ENCODE measurements at places on chromosomes 6 and 20.

DNA sequence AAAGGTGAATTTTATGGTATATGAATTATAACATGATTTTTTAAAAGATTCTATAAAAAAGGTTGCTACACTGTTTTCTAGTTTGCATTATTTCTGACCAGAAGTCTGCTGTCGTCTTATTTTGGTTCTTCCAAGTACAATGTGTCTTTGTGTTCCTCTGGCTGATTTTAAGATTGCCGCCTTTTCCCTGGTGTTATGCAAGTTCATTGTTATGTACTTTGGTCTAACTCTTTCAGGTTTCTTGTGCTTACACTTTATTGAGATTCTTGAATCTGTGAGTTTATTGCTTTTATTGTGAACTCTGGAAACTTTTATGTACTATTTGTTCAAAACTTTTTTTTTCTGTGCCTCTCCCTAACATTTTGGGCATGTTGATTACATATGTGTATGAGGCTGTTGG, 109.8 kb downstream of the RFX6 start:
- no peak for DNase-seq
- H3K27me3 ChIP-seq: peaks cover 3% of the 10 kb centered on the region
- no peaks in the 10 kb centered on the region for H3K4me1 ChIP-seq
- no peak overlapping the region for H3K4me3 ChIP-seq
- no peak overlapping the region for H3K27ac ChIP-seq

GRCh38 chr20:57308451-57309271, 20.9 kb upstream of the SPO11 start:
- H3K27ac ChIP-seq: no peak overlapping the region
- H3K36me3 ChIP-seq: no peaks in the 10 kb centered on the region
- no peak overlapping the region for H3K4me3 ChIP-seq
- H3K4me1 ChIP-seq: no peaks in the 10 kb centered on the region
- DNase-seq: no peak
- H3K27me3 ChIP-seq: peaks cover 26% of the 10 kb centered on the region

DNA sequence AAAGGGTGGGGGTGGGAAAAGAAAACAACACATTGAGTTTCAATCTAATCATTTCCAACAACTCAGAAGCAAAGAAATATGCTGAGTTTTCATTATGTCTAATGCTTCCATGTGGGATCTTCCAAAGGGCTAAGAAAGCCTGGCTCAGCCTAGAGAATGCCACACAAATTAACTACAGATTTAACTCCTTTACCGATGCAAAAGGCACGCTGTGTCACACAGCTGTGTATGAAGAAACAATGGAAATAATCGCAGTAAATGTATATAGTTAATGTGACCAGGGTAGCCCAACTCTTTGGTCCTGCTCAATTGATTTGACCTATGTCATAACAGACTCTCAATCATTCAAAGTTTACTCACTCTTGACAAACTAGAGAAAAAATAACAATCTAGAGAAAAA, 17.8 kb downstream of the B4GALT5 start:
- no peaks in the 10 kb centered on the region for H3K36me3 ChIP-seq
- no peaks in the 10 kb centered on the region for H3K27me3 ChIP-seq
- peaks cover 69% of the 10 kb centered on the region for H3K4me1 ChIP-seq
- DNase-seq: no peak
- H3K4me3 ChIP-seq: no peak overlapping the region

GRCh38 chr20:21303872-21304586, 898 bp downstream of the XRN2 start:
- H3K27me3 ChIP-seq: peaks cover 12% of the 10 kb centered on the region
- H3K4me1 ChIP-seq: peaks cover 27% of the 10 kb centered on the region
- no peak for DNase-seq

- no peak overlapping the region for H3K27ac ChIP-seq
- no peaks in the 10 kb centered on the region for H3K27me3 ChIP-seq
- DNase-seq: no peak
- H3K4me3 ChIP-seq: no peak overlapping the region
Observed at GRCh38 chr6:39441986-39442385, 119.5 kb upstream of the KCNK16 start.

GRCh38 chr6:155146205-155146604, 117.6 kb upstream of the CLDN20 start:
- H3K4me3 ChIP-seq: no peak overlapping the region
- H3K27me3 ChIP-seq: no peaks in the 10 kb centered on the region
- H3K4me1 ChIP-seq: peaks cover 36% of the 10 kb centered on the region
- no peak overlapping the region for H3K27ac ChIP-seq

GRCh38 chr20:44597930-44598329, 15.6 kb downstream of the PKIG start:
- no peak for DNase-seq
- H3K27ac ChIP-seq: peak overlapping the region; percentile 52

GRCh38 chr20:5529331-5530148, 212.8 kb upstream of the PROKR2 start:
- H3K27ac ChIP-seq: no peak overlapping the region
- DNase-seq: peak; percentile 89
- H3K27me3 ChIP-seq: peaks cover 11% of the 10 kb centered on the region
- H3K36me3 ChIP-seq: no peaks in the 10 kb centered on the region
- peaks cover 16% of the 10 kb centered on the region for H3K4me1 ChIP-seq

DNA sequence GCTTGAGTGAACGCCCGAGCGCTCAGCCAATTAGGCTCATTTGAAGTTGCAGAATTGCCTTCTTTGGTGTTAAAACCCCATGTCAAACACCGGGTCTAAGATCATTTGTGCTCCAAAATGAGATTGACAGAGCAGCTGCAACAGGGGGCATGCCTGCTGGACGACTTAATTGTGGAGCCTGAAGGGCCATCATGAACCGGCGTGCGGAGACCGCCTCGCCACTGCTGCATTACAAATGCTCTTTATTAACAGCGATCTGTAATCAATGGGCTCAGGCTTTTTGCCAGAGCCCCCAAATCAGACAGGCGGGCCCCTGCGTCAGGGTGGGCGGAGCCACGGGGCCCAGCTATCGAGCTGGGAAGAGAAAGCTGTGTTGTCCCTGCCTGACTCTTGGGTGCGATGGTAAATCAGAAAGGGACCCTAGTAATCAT, 183.2 kb downstream of the SIM1 start:
- DNase-seq: no peak
- peaks cover 5% of the 10 kb centered on the region for H3K36me3 ChIP-seq
- H3K27ac ChIP-seq: no peak overlapping the region
- H3K4me1 ChIP-seq: peaks cover 22% of the 10 kb centered on the region

DNA sequence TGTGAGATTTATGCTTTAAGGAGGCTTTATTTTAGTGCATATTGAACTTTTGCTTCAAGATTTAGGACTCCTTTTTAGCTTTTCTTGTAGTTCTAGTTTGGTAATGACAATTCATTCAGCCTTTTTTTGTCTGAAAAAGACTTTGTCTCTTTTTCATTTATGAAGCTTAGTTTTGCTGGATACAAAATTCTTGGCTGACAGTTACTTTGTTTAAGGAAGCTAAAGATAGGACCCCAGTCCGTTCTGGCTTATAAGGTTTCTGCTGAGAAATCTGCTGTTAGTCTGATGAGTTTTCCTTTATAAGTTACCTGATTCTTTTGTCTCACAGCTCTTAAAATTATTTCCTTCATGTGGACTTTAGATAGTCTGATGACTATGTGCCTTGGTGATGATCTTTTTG, 142.8 kb upstream of the B3GAT2 start:
- no peak overlapping the region for H3K4me3 ChIP-seq
- H3K36me3 ChIP-seq: peaks cover 11% of the 10 kb centered on the region
- DNase-seq: no peak
- no peaks in the 10 kb centered on the region for H3K4me1 ChIP-seq
- H3K27ac ChIP-seq: no peak overlapping the region

DNA sequence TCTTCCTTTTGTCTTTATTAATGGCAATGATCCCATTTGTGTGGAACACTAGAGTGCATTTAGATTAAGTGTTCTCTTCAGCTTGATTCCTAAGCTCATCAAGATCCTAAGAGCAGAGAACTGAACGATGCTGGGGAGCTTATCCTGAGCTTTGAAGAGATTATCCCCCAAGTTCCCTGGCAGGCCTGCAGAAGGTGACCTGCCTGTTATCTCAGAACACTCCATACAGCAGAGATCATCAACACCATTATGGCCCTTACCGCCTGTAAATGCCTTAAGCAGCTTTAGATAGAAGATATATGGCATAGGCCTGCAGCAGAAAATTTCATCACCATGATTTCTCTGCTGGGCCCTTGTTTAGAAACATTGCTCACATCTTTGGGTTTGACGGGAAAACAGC, 779.9 kb upstream of the MAP3K7 start:
- no peak for DNase-seq
- H3K27me3 ChIP-seq: no peaks in the 10 kb centered on the region
- no peaks in the 10 kb centered on the region for H3K4me1 ChIP-seq
- no peak overlapping the region for H3K27ac ChIP-seq
- H3K4me3 ChIP-seq: no peak overlapping the region
- peaks cover 2% of the 10 kb centered on the region for H3K36me3 ChIP-seq

DNA sequence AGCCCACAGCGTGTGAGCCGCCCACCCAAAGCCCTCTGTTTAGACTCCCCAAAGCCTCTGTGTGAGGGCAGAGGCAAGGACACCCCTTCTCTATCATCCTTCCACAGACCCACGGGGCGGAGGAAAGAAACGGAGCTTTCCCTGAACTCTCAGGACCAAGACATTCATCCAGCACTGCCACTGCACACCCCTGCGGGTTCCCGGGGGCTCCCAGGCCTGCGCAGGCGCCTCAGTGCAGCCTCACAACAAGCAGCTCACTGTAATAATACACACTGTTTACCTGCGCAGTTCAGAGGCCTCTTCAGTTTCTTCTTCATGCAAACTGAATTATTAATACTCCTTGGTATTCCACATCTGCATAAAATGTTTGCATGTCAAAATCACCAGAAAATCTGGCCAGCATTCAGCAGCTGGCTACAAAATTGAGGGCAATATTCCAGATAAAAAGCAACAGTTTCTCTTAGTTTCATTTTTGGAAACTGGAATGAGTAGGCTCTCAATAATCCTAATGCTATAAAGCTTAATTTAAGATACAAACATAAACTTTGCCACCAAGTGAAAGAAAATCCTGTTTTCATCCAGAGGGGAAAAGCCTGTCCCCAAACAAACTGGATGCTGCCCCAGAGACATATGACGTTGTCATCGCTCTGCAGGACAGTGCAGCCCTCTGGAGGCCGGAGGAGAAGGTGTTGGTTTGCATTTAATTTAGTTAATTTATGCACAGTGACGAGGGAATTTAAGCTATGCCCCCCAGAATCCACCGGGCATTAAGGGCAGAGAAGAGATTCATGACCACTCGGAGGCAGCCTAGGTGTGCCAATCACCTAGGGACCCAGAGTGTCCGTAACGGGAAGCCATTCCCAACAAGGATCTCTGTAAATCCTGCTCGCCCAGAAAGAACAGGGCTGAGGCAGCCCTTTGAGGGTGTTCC, 45.3 kb downstream of the NINL start:
- H3K27me3 ChIP-seq: no peaks in the 10 kb centered on the region
- no peak overlapping the region for H3K4me3 ChIP-seq
- peaks cover 43% of the 10 kb centered on the region for H3K4me1 ChIP-seq
- DNase-seq: no peak
- H3K27ac ChIP-seq: peak overlapping the region; percentile 50

DNA sequence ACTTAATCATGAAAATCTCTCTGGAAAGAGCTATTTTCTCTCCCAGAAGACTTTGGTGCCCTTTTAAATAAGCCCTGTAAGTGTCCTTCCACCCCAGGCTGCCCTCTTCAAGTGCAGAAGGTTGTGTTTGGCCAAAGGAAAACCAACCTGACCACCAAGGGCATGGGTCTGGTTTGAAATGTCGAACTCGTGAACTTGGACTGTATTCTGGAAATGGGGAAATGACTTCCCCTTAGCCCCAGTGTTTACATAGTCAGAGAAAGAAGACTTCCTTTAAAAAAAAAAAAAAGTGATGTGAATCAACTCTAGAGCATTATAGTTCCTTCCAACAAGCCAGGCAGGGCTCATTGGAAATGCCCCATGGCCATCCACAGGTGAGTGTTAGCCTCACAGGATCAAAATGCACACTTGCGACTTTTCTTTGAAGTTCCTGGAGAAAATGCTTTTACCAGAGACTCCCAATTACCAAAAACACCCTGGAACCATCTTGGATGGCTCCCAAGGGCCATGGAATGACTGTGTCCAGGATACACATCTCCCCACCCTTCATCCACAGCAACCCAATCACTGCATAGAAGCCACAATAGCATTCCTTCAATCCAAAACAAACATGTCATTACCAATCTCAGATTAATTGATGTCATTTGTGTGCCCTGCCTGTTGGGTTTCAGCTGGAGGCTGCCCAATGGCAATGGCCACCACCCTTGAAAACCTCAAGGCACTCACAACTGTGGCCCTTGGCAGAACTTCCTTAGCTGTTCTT, 133.8 kb downstream of the CLIC5 start:
- H3K36me3 ChIP-seq: no peaks in the 10 kb centered on the region
- no peak overlapping the region for H3K4me3 ChIP-seq
- peaks cover 12% of the 10 kb centered on the region for H3K4me1 ChIP-seq
- peaks cover 37% of the 10 kb centered on the region for H3K27me3 ChIP-seq

DNA sequence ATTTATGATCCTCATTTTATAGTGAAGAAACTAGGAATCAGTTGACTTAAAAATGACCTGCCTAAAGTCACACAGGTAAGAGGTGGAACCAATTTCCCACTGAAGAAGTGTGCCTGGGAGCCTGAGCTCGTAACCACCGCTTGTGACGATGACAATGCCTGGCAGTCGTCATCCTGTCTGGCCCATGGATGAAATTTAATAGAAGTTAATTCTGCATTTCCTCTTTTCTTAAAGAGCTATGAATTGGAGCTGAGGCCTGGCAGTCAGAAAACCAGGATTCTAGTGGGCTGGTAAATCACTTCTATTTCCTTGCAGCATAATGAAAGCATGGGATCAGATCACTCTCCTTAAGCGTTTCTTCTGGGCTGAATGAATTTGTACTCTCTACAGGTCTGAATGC, 200.0 kb upstream of the SGK1 start:
- H3K4me3 ChIP-seq: peak overlapping the region; percentile 53
- no peaks in the 10 kb centered on the region for H3K27me3 ChIP-seq
- no peaks in the 10 kb centered on the region for H3K36me3 ChIP-seq
- no peak for DNase-seq

- H3K27me3 ChIP-seq: no peaks in the 10 kb centered on the region
- no peak for DNase-seq
- H3K4me3 ChIP-seq: no peak overlapping the region
- no peaks in the 10 kb centered on the region for H3K36me3 ChIP-seq
- H3K27ac ChIP-seq: no peak overlapping the region
Observed at GRCh38 chr6:63349401-63349800, 29.6 kb upstream of the LGSN start.

GRCh38 chr20:22929661-22930060, 105.5 kb upstream of the SSTR4 start:
- no peak for DNase-seq
- no peak overlapping the region for H3K27ac ChIP-seq
- peaks cover 16% of the 10 kb centered on the region for H3K4me1 ChIP-seq
- no peak overlapping the region for H3K4me3 ChIP-seq
- H3K27me3 ChIP-seq: peaks cover 2% of the 10 kb centered on the region

- H3K4me3 ChIP-seq: peak within 1 kb of the TSS; percentile 32
- H3K27ac ChIP-seq: no peak within 1 kb of the TSS
- H3K27me3 ChIP-seq: peaks cover 82% of the 10 kb centered on the region
- H3K4me1 ChIP-seq: peaks cover 15% of the 10 kb centered on the region
Observed at GRCh38 chr20:18057101-18057993, at the start of gene OVOL2. OVOL2 (minus strand) TSS chr20:18057916; CDS start chr20:18057634, 282 bp downstream.
